Naive thymus-derived CD8-positive, alpha-beta T cell (primary cell): ENCODE measurements at places on chromosomes 1 and 21.

DNA sequence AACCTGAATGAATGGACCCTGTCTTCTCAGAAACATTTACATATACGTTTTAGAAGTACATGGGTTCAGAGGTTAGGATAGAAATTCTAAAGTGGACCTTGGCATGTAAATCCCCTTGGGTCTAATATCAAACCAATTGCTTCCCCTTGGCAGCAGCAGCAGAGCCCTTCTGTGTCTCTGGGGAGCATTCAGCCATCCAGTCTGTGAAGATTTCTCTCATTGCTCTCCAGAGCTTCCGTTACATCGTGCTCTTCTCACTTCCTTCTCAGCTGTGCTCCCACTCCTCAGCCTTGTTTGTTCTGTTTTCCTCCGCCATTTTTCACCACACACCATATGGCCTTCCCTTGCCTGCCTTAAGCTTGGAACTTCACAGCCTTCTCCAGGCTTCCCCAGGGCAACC is 61.5 kb upstream of the ATP1B1 start:
- no peak for DNase-seq

- no peak for DNase-seq
These were observed 20.4 kb downstream of the CACHD1 start for GRCh38 chr1:64490213-64490818.

DNA sequence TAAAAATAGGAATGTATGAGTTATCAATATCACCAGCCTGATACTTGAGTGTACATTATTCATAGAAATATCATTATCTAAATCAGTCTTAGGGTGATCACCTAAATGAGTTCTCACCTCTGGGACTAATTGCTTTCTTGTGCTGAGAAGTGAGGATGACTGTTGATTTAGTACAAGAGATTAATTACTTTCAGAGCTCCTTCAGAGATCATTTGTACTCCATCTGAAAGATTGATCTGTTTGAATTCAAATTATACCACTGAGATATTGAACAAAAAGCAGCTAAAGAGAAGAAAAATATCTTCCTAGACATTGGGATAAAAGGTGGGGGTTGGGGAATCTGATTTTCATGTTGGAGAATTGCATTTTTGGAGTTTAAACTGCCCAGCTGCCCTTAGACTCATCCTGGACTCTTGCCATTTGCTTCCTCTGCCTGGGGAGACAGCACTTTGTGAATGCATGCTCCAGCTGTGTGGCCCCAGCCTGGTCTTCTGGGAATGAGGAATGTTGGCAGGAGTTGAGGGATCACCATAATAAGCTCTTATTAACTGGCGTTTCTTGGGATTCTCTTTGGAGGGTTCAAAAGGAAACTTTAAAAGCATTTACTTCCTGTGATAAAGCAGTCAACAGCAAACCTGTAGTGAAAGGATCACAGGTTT is 19.7 kb upstream of the PGBD2 start:
- no peak for DNase-seq

- DNase-seq: no peak
These were observed 7.7 kb downstream of the LRRC52 start for GRCh38 chr1:165551469-165551868.
